ENCODE measurements at places on chromosomes 2 and 18. TPM values are rescaled to one million over a fixed set of nuclear protein-coding genes. Genes with fewer than 3 reads are reported as not detected.

DNA sequence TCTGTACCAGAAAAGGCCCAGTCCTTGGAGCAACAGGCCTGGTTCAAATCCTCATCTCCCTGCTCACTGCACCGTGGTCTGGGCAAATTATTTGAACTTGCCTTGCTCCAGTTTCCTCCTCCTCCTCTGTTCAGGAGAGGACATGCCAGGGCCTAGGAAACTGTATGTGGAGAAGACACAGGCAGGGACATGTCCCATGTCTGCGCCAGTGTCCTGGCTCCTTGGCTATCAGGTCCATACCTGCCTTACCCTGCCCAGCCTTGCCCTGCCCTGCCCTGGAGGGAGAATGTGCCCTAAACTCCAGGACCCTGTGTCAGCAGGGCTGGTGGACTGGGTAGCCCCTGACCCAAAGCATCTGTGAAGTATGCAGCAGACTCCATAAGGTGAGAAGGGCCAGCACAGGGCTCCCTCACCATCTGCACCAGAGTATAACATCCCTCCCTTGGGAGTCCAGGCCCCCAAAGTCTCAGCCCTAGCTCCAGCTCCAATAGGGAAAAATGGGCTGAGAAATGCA is 165.3 kb downstream of the GALNT1 start:
- no peak overlapping the region for H3K4me3 ChIP-seq
- no peak for DNase-seq
- no peaks in the 10 kb centered on the region for H3K27me3 ChIP-seq
- no peaks in the 10 kb centered on the region for H3K36me3 ChIP-seq

The MDH1B gene
- total RNA-seq = 0.52 TPM

GRCh38 chr2:132680544-132680943 is 10.5 kb upstream of the LYPD1 start:
- H3K36me3 ChIP-seq = no peaks in the 10 kb centered on the region
- DNase-seq = no peak

DNA sequence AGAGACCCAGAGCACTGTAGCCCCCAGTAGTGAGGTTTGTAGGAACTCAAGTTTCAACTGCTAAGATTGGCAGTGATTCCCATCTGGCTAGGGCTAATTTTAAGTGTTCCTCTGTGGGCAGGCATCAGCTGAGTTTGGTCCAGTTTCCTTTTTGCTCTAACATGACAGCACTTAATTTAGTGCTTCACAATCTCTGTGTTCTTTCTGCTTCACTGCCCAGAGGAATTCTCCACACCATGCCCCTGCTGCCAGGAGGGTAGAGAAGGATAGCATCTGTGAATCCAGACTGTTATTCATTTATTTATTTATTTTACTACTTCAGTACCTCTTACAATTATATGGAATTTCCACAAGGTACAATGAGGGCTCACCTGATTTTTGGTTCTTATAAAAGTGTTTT is 549.9 kb upstream of the FSIP2 start:
- no peaks in the 10 kb centered on the region for H3K27me3 ChIP-seq
- H3K4me1 ChIP-seq = no peaks in the 10 kb centered on the region
- DNase-seq = no peak
- no peaks in the 10 kb centered on the region for H3K36me3 ChIP-seq
- H3K4me3 ChIP-seq = no peak overlapping the region

GRCh38 chr2:133591164-133591563 is 22.9 kb upstream of the NCKAP5 start:
- no peak overlapping the region for H3K4me3 ChIP-seq
- H3K27ac ChIP-seq = no peak overlapping the region
- peak; percentile 84 for DNase-seq
- H3K36me3 ChIP-seq = no peaks in the 10 kb centered on the region
- H3K27me3 ChIP-seq = no peaks in the 10 kb centered on the region

Data from left lung (tissue), 14 donors.